Suppressor macrophage treated with lipopolysaccharide for 4 hours (primary cell): ENCODE measurements at places on chromosomes 1 and 21.

DNA sequence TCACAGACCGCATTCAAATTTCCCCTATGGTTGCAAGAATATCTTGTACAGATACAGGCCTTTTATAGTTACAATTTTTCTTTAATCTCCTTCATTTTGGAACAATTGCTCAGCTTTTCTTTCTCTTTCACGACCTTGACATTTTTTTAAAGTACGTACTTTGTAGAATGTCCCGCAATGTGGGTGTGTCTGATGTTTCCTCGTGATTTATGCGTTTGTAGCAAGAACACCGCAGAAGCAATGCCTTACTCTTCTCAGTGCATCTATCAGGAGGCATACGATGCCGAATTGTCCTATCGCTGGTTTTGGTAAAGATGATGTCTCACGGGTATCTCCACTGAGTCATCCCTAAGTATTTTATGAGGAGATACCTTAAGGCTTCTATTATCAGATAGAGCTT, 76.9 kb upstream of the RALGPS2 start:
- no peak for DNase-seq

DNA sequence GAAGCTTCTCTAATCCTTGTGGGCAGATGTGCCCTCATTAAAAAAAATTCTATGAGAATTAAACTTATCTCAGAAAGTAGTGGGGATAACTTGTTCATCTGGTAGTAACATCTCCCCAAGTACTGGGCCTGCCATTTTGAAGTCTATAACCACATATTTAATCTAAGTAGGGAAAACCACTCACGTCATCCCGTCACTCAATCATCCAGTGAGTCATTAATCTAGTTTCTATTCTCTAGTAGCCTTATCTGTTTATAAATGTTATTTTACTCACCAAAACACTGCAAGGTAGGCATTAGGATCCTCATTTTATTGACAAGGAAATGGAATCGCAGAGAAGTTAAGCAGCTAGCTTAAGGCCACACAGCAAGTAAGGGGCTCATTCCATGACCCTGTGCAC, 221.9 kb downstream of the ATG4C start:
- no peak for DNase-seq

GRCh38 chr1:79633456-79633855, 626.9 kb upstream of the ADGRL4 start:
- no peak for DNase-seq

DNA sequence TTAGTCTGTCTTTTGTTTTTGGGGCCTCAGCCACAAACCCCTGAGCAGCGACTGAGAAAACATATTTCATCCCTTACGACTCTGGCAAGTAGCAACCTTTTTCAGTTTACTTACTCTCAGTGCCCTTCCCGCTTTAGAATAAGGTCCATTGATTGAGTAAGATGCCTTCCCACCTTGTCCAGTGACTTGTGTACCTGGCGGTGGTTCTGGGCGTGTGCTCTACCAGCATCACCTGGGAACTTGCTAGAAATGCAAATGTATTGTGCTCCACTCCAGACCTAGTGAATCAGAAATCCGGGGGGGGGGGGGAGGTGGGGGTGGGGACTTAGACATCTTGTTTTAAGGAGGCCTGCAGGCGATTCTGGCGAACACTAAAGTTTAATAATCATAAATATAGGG, 72.1 kb downstream of the S1PR1 start:
- DNase-seq, result no peak

GRCh38 chr1:230128569-230129285, 61.7 kb downstream of the GALNT2 start:
- DNase-seq, result no peak

DNA sequence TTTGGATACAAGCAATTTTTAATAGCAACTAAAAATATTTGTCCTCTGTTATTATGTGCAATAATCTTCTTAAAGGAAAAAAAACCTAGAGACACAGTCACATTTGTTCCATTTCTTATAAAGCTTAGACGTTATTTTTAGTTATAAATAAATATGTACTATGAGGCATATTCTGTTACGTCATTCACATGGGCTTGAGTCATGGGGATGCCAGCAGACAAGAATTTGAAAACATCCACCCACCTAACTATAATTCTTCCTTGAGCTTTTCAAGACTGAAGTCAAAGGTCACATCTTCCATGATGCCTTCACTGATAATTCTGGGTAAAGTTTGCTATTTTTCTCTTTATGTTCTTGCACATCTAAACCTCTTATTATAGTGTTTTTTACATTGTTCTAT, 268.8 kb downstream of the KCTD3 start:
- DNase-seq, result peak; percentile 7

DNA sequence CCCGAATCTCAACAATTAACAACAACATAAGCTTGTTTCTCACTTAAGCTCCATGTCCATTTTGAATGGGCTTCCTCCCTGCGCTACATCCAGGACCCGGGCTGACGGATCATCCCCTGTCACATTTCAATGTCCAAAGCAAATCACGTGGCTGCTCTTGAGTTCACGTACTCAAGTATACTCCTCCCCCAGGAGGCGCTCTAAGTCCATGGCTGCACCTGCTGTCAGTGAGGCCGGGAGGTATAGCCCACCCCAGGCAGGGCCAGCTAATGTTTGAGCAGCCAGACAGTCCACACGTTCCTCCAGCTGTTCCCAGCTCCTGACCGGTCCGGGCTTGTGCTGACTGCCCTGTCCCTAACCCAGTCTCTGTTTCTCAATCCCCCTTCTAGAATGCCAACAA, 220.8 kb downstream of the SLC35F3 start:
- DNase-seq, result peak; percentile 15

DNA sequence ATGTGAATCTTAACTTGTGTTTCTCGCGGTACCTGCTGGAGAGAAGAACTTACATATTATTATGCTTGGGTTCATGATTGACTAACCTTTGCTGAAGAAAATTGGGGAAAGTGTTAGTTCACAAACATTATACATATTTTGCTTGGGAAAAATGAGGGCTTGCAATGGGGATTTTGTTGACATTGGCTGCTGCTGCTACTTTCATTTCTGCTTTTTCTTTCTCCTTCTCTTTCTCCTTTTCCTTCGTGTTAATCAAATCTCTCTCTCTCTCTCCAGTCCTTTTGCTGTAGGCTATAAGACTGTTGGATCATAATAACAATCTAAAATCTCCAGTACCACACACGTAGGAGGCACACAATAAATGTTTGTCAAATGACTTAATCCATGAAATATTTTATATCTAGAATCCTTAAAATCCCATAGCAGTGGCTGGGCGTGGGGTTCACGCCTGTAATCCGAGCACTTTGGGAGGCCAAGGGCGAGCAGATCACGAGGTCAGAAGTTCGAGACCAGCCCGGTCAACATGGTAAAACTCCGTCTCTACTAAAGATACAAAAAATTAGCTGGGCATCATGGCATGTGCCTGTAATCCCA, 23.0 kb downstream of the IRF2BP2 start:
- peak; percentile 10 for DNase-seq

DNA sequence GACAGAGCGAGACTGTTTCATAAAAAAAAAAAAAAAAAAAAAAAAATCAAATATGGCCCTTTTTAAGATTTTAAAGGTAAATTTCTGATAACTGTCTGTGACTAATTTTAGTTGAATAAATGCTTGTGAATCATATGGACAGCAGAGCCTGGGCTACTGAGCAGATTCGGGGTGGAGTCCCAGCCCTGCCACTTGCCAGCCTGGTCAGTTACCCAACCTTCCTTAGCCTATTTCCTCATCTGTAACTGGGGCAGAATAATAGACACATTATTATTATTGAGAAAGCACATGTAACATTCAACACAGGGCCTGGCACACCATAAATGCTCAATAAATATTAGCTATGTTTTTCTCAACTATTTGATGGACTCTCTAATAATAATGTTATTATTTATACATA, 11.2 kb upstream of the H3-3A start:
- DNase-seq, result peak; percentile 78
